Posterior vena cava (tissue), 2 donors: ENCODE measurements at places on chromosomes 1 and 21.
A peak's percentile ranks its signal among the peaks of the same experiment; 100 is the strongest.

DNA sequence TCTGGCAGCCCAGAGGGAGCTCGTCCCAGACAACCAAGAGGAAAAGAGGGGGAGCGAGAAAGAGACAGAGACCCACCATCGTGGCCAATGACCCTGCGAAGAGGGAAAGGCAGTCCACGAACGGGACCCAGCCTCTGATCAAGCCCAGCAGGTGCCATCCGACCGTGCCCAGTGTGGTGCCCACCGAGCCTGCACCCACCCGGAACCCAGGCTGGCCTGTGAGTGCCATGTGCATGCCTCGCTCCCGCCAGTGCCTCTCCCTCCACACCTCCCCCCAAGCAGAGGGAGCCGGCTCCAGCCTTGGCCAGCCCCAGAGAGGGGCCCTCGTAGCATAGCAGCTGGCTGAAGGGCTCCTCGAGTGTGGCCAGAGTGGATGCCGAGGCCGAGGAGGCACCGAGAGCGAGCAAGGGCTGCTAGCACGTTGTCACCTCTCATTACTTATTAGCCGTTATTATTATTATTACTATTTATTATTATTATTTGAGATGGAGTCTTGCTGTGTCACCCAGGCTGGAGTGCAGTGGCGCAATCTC, 130.7 kb upstream of the CHRM3 start:
- no peak for DNase-seq

- DNase-seq = no peak
These were observed 59.3 kb upstream of the FBXO28 start for GRCh38 chr1:224054611-224055010.

- DNase-seq = peak; percentile 91
These were observed at the start of gene C1orf216 for GRCh38 chr1:35718492-35719336. Gene C1orf216 (minus strand): TSS chr1:35718884. CDS start chr1:35716321, 2,563 bp downstream.

- no peak for DNase-seq
These were observed 931.6 kb downstream of the NCAM2 start for GRCh38 chr21:21929789-21930188.

DNA sequence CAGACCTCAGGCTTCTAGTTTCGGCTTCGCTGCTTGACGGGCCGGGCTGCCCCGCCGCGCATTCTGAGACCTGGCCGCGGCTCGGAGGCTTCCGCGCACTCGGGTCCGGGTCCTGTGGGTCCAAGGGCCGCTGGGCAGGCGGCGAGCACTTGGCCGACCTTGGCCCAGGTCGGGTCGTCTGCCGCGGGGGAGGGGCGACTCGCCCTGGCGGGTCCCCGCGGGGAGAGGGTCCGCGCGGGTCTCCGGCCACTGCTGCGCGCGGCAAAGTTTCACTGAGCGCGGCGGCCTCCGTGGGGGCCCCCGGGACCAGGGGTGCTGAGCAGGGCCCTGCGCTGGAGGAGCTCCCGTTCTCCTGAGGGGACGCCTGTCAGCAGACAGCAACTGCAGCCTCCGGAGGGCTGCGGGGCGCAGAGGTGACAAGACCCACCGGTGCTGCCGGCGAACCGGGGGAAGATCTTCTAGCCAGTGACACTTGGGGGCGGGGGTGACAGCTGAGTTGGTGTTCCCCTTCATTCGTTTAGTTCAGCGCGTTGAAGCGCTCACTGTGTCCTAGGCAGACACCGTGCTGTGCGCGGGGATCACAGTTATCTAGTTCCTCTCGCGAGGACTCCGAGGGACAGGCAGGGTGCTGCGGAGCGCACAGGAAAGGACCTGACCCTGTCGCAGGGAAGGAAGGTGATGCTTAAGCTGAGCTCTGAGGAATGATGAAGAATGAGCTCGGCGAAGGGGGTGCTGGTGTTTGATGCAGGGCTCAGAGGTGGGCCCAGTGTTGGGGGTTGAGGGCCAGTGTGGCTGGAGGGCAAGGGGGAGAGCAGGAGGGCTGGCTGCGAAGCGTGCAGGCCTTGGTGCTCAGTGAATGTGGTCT, 725 bp downstream of the MTFR1L start:
- DNase-seq = no peak

- DNase-seq = peak; percentile 8
These were observed 26.8 kb downstream of the TMPRSS2 start for GRCh38 chr21:41481191-41481590.

- DNase-seq = peak; percentile 25
These were observed 310.3 kb downstream of the MATN1 start for GRCh38 chr1:30413111-30413440.

- no peak for DNase-seq
These were observed 313.1 kb downstream of the TGFB2 start for GRCh38 chr1:218658269-218658668.

DNA sequence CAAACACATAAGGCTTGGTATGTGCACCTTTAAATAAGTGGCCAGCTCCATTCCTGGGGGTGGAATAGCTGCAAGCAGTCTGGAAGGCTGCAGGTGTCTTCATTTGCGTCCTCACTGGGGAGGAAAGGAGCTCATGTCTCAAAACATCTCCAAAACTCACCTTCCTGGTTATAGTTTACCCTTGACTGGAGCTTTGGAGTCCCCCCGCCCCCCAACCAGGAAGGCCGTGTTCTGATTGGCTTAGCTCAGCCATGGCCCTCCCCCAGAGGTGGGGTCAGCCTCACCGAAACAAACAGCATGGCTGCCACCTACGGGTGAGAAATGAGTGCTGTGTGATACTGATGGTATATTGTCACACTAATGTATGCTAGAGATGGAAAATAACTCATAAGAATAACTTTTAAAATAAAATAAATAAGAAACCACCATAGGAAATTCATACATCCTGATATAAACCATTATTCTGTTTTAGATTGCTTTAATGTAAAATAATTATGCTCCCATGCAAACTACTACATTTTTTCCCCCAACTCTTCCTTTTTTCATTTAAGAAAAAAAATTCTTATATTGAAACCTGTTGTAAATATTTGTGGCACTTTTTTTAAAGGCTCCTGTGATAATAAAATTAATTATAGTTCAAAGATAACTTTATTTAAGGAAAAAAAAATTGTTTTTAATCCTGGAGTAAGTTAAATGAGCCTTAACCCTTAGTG, 90.8 kb downstream of the ZP4 start:
- no peak for DNase-seq

DNA sequence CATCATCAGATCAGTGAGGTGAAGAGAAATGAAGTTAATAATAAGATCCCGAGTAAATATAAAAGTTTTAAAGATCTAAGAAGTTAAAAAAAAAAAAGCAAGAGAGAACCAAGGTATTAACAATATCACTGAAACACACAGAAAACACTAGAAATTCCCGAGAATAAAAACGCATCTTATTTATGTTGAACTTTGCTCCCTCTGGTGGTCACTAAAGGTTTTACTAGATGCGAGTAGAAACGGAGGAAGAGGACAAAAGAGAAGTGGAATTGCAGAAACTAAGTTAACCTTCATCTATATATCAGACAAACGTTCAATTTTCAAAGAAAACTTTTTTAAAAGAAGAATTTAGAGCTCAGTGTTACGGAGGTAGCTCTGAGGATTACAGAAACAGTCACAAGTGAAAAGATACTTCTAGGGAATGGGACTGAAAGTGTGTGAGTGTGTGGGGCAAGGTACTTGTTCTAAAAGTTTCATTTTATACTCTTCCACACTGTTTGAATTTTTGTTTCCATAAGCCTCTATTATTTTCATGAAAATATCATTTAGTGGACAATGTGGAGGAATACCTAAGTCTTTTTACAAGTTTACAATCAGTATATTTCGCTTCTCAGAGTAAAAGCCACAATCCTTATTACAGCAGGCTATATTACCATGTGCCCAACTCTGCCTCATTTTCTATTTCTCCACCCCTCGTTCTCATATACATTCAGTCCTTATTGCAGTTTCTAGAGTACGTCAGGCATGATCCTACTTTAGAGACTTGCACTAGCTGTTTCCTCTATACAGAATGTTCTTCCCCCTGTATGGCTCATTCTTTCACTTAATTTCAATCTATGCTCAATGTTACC, 19.7 kb downstream of the ACBD6 start:
- DNase-seq = no peak

- no peak for DNase-seq
These were observed 78.1 kb downstream of the ERG start for GRCh38 chr21:38420140-38420539.

GRCh38 chr1:59375321-59376220, 78.7 kb downstream of the FGGY start:
- no peak for DNase-seq

- peak; percentile 81 for DNase-seq
These were observed 23.4 kb upstream of the EFHD2 start for GRCh38 chr1:15386164-15386749.

DNA sequence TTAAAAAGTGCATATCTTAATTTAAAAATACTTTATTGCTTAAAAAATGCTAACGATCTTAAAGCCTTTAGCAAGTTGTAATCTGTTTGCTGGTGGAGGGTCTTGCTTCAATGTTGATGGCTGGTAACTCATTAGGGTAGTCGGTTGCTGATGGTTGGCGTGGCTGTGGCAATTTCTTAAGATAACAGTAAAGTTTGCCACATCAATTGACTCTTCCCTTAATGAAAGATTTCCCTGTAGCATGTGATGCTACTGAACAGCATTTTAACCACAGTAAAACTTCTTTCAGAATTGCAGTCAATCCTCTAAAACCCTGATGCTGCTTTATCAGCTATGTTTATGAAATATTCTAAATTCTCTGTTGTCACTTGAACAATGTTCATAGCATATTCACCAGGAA, 6.8 kb upstream of the SAMD13 start:
- no peak for DNase-seq

DNA sequence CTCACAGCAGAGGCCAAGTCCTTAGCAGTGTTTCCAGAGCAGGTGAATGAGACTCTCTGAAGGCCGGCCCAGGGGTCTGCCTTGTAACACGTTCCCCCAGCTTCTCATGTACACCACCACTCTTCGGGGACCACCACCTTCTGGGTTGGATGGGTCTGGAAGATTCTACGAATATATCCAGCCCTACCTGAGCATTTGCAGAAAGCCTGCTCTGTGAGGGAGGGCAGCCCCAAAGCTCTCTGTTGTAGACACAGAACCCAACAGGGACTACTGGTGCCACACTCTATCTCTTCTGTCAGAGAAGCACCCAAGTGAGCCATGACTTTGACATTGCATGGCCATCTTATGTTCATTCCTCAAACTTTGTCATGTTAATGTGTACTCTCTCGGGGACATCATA, 61.8 kb downstream of the CD247 start:
- DNase-seq = no peak

DNA sequence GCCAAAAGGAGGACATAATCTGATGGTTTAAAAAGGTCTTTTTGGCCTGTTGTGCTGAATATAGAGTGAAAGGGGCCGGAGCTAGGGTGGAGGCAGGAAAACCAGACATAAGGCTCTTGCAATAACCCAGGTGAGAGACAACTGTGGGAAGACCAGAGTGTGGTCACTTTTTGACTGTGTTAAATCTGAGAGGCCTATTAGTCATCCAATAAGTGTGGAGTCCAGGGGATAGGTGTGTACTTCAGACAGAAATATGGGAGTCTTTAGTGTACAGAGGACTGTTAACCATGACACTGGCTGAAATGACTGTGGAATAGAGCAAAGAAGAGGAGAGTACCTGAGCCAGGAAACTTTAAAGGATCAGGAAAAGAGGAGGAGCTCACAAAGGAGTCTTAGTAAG, 89.3 kb downstream of the VAV3 start:
- no peak for DNase-seq

DNA sequence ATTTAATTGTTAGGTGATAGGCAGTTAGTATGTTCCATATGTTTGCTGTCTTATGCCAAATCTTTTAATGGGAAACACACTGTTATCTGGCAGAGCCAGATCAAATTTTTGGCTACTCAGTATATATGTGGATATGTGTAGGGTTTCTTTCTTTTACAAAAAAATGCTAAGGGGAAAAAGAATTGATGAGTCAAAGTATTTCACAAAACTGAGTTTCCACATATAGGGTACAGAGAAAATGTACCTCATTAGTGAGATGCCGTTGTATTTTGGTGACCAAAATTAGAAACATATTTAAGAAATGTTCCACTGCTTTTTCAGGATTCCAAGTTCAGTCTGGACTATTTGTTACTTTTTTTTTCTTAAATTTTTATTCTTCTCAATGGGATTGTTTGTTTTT, 201.2 kb upstream of the PTGFR start:
- DNase-seq = no peak

GRCh38 chr21:26506956-26507355, 66.1 kb downstream of the CYYR1 start:
- DNase-seq = no peak

- no peak for DNase-seq
These were observed 5.5 kb downstream of the RHOU start for GRCh38 chr1:228740543-228741317.

GRCh38 chr1:171438441-171438840, 46.9 kb upstream of the PRRC2C start:
- peak; percentile 94 for DNase-seq

GRCh38 chr21:38306433-38307141, 49.8 kb downstream of the KCNJ15 start:
- DNase-seq = no peak

DNA sequence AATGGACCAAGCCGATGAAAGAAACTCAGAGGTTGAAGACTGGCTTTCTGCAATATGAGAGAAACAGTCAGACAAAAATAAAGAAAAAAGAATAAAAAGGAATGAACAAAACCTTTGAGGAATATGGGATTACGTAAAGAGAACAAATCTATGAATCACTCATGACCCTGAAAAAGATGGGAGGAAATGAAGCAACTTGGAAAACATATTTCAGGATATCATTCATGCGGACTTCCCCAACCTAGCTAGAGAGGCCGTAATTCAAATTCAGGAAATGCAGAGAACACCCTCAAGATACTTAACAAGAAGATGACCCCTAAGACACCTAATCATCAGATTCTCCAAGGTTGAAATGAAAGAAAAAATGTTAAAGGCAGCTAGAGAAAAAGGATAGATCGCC, 705.3 kb upstream of the CHRM3 start:
- no peak for DNase-seq

- DNase-seq = no peak
These were observed 17.8 kb downstream of the GBP6 start for GRCh38 chr1:89381618-89382017.

GRCh38 chr1:31787786-31788137, 23.6 kb upstream of the ADGRB2 start:
- DNase-seq = no peak

DNA sequence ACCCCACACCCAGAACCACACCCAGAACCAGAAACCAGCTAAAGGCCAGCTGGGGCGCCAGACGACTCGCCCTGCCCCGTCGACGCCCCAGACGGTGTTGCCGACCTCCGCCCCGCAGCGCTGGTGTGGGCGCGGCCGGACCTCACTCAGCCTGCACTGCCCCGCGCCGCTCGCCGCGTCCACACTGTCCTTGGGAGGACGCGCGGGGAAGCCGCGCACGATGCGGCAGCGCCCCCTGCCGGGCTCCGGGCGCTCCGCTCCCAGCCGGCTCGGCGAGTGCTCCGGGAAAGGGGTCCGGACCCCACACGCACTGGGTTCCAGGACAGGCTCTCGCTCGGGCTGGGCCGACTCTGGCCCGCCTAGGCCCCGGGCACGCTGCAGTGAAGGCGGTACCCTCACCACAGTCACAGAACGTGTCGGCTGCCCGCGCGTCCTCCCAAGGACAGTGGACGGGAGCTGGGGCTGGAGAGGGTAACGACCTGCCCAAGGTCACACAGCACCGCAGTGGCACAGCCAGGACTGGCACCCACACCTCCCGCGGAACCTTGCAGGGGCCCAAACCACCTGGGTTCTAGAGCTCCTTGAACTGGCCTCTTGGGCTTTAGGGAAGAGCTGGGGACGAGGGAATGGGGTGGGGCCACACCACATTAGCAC, 90.2 kb downstream of the DMRTA2 start:
- peak; percentile 87 for DNase-seq
